ENCODE measurements at places on chromosomes 5 and 9.

- peak overlapping the region; percentile 61 for H3K27ac ChIP-seq
- peaks cover 54% of the 10 kb centered on the region for H3K4me1 ChIP-seq
- no peaks in the 10 kb centered on the region for H3K27me3 ChIP-seq
- H3K4me3 ChIP-seq = no peak overlapping the region
- H3K36me3 ChIP-seq = no peaks in the 10 kb centered on the region
Measured at GRCh38 chr5:91022518-91022917, 360.6 kb downstream of the ARRDC3 start.

DNA sequence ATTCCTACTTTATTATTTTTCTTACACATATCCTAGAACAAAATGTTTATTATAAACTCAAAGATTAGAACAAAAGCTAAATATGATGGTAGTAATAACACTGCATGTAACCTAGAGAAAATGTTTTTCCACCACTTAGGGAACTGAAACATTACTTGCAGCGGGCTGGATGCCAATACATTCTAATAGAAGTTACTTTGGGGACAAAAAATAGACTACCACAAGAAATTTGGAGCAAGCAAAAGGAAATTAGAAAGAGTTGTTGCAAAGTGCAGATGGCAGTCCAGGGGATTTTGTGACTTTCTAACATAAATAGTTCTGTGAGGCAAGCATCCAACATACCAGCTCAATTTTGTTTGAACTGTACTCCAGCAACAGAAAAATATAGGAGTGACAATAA lies 255.3 kb upstream of the GRIN3A start:
- no peaks in the 10 kb centered on the region for H3K4me1 ChIP-seq
- H3K36me3 ChIP-seq = no peaks in the 10 kb centered on the region
- H3K27ac ChIP-seq = no peak overlapping the region
- DNase-seq = no peak
- no peak overlapping the region for H3K4me3 ChIP-seq

GRCh38 chr9:91187965-91188344 lies 173.8 kb downstream of the AUH start:
- peak; percentile 77 for DNase-seq
- no peak overlapping the region for H3K27ac ChIP-seq
- no peaks in the 10 kb centered on the region for H3K27me3 ChIP-seq
- H3K4me3 ChIP-seq = no peak overlapping the region
- no peaks in the 10 kb centered on the region for H3K36me3 ChIP-seq

DNA sequence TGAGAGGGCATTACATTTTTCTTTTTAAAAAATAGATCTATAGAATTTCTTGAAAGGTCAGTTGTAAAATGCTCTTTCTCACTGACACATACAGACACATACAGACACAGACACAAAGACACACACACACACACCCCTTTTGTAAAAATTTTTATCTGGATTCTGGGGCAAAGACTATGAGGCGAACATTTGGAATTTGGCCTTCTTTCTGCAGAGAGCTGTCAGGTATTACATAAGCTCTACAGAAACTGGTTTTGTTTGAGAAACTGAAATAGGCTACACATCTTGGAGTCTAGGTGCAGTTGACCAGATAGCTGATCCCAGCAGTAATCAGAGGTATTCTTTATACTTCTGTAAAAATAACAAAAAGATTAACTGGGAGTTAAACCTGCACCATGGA lies 315.9 kb upstream of the RPS23 start:
- H3K4me3 ChIP-seq = no peak overlapping the region
- no peaks in the 10 kb centered on the region for H3K36me3 ChIP-seq
- H3K4me1 ChIP-seq = no peaks in the 10 kb centered on the region
- H3K27me3 ChIP-seq = no peaks in the 10 kb centered on the region
- DNase-seq = no peak
- H3K27ac ChIP-seq = no peak overlapping the region

DNA sequence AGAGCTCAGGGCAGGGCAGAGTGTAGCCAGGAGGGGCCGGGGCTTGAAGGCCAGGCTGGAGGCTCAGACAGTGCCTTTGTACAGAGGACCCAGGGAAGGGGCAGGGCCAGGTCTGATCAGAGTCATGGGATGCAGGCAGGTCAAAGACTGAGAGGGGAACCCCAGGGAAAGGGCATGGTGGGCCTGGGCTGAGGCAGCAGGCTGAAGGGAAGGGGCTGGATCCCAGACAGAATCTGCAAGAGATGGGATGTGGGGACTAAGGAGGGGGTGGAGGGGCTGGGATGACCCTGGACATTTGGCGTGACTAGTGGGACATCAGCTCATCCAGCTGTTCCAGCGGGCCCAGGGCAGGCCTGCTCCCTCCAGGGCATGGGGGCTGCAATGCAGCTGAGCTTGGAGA lies 15.5 kb upstream of the MRNIP start:
- peaks cover 75% of the 10 kb centered on the region for H3K36me3 ChIP-seq
- DNase-seq = no peak
- no peak overlapping the region for H3K4me3 ChIP-seq
- H3K27ac ChIP-seq = no peak overlapping the region
- peaks cover 8% of the 10 kb centered on the region for H3K4me1 ChIP-seq

DNA sequence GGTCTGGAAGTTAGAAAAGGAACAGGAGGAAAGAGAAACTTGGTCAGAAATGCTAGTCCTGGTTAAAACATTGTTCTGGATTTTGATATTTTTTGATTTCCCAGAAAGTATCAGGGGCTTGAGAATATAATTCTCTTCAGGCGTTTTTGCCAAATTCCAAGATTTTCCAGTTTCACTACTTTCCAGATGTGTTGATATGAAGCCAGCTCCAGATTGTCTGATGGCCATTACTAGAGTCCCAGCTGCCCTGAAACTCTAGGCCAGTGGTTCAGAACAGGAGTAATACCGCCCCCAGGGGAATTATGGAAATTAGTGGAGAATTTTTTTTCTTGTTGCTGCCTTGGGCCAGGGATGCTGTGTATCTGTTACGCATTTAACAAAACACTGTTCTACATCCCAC lies 88.6 kb downstream of the KCNN2 start:
- H3K36me3 ChIP-seq = no peaks in the 10 kb centered on the region
- H3K27ac ChIP-seq = no peak overlapping the region
- H3K27me3 ChIP-seq = no peaks in the 10 kb centered on the region
- no peak for DNase-seq
- H3K4me3 ChIP-seq = no peak overlapping the region
